ENCODE measurements at places on chromosomes 3 and 15.

DNA sequence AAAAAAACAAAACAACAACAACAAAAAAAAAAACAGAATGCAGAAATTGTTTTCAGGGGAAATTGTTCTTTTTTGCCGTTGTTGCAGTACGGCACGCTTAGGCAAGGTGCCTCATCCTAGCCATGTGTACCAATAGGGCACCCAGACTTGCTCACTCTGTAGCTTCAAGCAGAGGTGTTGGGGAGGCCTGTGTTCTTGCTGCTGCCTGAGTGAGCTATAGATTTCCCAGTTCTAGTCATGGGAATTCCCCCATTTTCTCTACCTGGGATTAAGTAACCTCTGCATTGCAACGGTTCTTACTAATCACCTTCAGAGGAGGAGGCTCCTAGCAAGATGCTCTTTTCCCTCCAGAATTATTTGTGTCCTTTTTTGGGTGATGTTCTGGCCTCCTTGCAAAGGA is 12.9 kb upstream of the PARL start:
- DNase-seq, result no peak

DNA sequence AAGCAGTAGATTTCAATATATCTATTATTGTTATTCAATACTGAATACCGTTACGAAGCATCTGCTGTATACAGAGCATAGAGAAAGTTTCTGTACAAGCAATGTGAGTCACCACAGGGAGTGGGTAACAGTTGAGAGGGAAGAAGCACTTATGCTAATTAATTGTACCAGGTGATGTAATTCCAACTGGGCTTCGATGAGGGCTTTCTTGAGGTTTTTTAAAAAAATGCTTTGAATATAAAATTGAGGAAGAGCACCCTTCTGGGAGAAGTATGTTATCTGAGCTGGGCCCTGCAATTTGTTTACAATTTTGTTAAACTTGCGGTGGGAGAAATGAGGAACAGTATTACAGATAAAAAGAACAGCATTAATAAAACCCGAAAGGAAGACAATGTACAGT is 197.9 kb downstream of the TPRG1 start:
- no peak for DNase-seq

- no peak for DNase-seq
Observed at GRCh38 chr3:133092681-133093080, 54.5 kb downstream of the TMEM108 start.

DNA sequence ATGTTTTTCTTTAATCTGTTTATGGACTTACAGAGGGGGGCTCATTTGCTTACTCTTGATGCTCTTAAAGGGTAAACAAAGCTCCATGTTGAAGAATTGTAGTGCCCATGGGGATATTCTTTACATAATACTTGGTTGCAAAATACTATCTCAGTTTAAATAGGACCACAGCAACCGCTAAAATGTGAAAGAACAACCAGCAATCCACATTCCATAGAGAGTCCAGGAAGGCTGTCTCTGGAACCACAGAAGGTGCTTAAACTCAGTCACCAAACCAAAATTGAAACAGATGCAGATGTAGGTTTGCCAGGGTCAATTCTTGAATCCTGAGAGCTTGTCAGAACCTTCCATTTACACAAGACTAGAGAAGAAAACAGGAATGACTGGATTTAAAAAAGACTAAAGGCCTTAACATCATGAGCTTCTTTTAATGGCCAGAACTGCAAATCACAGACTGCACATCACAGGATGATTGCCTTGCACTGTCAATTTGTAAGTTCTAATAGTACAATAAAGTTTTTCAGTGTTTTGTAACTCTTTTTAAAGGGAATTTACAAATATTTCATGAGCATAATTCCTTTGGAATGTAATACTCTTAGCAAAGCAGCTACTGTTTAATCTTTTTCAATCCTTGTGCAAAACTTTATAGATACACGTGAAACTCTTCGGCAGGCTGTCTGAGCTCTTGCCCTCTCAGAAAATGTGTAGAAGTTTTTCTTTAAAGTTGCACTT is 661.6 kb downstream of the SI start:
- DNase-seq, result no peak

GRCh38 chr3:129967761-129968160 is 6.8 kb upstream of the TRH start:
- DNase-seq, result no peak

DNA sequence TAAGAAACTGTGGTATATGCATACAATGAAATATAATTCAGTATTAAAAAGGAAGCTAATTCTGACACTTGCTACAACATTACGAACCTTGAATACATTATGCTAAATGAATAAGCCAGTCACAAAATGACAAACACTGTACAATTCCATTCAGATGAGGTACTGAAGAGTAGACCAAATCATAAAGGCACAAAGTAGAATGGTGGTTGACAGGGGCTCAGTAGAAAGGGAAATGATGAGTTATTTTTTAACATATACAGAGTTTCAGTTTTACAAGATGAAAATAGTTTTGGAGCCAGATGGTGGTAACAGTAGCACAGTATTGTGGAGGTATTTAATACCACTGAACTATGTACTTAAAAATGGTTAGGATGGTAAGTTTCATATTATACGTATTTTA is 254.6 kb upstream of the RBMS3 start:
- no peak for DNase-seq

- no peak for DNase-seq
Observed at GRCh38 chr3:100613721-100614390, 4.5 kb downstream of the ADGRG7 start.

DNA sequence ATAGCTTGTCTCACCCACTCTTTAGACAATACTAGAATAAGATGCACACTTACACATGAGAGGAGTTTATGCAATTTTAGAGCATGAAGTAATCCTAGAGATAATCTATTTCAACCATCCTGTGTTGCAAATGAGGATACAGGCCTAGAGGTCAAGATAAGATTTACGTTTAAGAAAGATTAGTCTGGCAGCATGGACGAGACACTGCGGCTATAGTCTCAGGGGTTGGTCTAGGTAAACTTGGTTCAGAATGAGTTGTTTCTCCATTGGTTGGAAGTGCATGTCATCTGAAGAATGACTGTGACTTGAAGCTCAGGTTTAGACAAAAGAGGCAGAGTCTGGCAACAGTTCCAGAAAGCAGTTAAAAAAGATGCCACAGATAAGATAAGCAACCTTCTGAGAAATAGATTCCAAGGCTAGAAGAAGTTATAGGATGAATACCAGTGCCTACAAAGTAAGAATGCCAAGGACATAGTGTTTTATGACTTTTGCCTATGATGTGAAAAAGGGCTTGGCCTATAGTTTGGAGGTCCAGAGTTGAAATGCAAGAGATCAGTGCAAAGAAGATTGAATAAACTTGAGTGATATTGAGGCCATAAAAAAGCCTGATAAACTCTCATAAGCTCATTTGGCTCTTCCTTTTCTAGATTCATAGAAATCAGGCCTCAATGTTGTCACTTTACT is 631.0 kb downstream of the SQOR start:
- no peak for DNase-seq
